Heart right ventricle (tissue), 16 donors: ENCODE measurements at places on chromosomes 12 and 14. TPM values are rescaled to one million over a fixed set of nuclear protein-coding genes. Genes with fewer than 3 reads are reported as not detected.

- H3K4me3 ChIP-seq, result no peak overlapping the region
- no peak for DNase-seq
- H3K4me1 ChIP-seq, result no peaks in the 10 kb centered on the region
- H3K27ac ChIP-seq, result no peak overlapping the region
These were observed 23.8 kb downstream of the CNTN1 start for GRCh38 chr12:40716037-40716436.

- no peak overlapping the region for H3K4me3 ChIP-seq
- H3K27ac ChIP-seq, result no peak overlapping the region
- no peaks in the 10 kb centered on the region for H3K27me3 ChIP-seq
- H3K4me1 ChIP-seq, result peaks cover 13% of the 10 kb centered on the region
These were observed 77.7 kb upstream of the TRAF3 start for GRCh38 chr14:102699416-102700110.

GRCh38 chr12:22458298-22458937, 85.9 kb downstream of the C2CD5 start:
- no peak for DNase-seq
- H3K36me3 ChIP-seq, result peaks cover 62% of the 10 kb centered on the region
- H3K27me3 ChIP-seq, result no peaks in the 10 kb centered on the region

DNA sequence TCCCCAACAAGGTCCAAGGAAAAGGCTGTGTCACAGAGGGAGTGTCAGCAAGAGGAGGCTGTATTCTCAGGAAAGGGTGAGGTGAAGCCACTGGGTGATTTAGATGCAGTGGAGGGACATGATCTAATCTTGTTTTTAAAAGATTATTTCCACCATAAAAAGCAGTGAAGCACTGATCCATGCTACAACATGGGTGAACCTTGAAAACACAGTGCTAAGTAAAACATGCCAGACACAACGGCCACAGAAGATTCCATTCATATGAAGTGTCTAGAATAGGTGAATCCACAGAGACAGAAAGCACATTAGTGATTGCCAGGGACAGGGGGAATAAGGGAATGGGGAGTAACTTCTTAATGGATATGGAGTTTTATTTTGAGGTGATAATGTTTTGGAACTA, 12.8 kb downstream of the RITA1 start:
- peaks cover 29% of the 10 kb centered on the region for H3K4me1 ChIP-seq
- DNase-seq, result no peak
- no peak overlapping the region for H3K4me3 ChIP-seq
- H3K27me3 ChIP-seq, result no peaks in the 10 kb centered on the region
- no peaks in the 10 kb centered on the region for H3K36me3 ChIP-seq

DNA sequence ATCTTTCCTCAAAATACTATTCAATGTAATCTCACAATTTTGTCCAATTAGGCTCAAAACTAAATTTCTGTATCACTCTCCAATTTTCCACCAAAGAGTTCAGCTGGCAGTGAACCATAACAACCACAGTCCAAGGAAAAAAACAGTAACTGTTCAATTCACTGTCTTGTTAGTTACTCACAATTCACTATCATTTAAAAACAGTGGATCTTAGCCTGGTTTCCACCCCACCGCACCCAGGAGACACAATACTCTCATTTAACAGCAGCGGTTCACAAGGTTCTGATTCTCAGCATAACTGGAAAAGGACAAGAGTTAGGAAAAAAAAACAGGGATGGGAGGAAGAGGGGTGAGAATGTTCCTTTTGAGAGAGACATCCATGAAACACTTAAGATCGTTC, 40.5 kb downstream of the MED13L start:
- no peak for DNase-seq
- H3K27me3 ChIP-seq, result no peaks in the 10 kb centered on the region
- H3K4me3 ChIP-seq, result no peak overlapping the region

DNA sequence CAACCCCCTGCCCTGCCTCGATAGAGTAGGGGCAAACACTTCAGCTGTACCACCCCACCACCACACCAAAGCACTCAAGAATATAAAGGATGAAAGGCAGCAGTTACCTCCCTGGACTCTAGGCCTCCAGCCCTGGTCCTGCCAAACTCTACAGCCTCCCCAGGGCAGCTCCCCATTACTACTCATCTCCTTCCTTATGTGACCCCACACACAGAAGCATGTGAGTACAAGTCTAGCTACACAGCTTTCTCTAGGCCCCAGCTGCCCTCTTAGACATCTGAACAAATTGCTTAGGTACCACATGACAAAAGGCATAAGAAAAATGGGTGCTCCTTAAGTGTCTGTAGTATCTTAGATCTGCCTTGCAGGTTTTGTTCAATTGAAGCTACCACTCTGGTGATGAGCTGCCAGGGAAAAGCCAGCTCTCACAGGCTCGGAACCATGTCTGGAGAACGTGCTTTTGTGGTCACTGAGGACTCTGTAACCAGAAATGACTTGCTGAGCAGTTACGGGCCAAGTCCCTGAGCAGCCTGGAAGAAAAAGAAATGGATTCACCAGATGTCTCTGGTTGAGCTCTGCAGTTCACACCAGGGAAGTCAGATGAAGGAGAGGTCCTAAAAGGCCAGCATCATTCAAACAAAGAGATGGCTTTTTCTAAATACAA, 32.8 kb downstream of the FMNL3 start:
- no peaks in the 10 kb centered on the region for H3K36me3 ChIP-seq
- DNase-seq, result no peak
- no peak overlapping the region for H3K4me3 ChIP-seq
- H3K4me1 ChIP-seq, result peaks cover 40% of the 10 kb centered on the region

- DNase-seq, result no peak
- no peaks in the 10 kb centered on the region for H3K27me3 ChIP-seq
- H3K4me1 ChIP-seq, result no peaks in the 10 kb centered on the region
- no peak overlapping the region for H3K27ac ChIP-seq
These were observed 297.4 kb upstream of the RTL1 start for GRCh38 chr14:101200650-101201516.

DNA sequence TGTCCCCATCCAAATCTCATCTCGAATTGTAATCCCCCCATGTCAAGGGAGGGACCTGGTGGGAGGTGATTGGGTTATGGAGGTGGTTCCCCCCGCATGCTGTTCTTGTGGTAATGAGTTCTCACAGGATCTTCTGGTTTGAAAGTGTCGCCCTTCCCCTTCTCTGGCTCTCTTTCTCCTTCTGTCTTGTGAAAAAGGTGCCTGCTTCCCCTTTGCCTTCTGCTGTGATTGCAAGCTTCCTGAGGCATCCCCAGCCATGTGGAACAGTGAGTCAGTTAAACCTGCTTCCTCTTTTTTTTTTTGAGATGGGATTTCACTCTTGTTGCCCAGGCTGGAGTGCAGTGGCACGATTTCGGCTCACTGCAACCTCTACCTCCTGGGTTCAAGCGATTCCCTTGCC, 104.0 kb downstream of the CCDC91 start:
- no peaks in the 10 kb centered on the region for H3K4me1 ChIP-seq
- H3K36me3 ChIP-seq, result no peaks in the 10 kb centered on the region
- no peak for DNase-seq
- H3K27me3 ChIP-seq, result no peaks in the 10 kb centered on the region
- no peak overlapping the region for H3K4me3 ChIP-seq

DNA sequence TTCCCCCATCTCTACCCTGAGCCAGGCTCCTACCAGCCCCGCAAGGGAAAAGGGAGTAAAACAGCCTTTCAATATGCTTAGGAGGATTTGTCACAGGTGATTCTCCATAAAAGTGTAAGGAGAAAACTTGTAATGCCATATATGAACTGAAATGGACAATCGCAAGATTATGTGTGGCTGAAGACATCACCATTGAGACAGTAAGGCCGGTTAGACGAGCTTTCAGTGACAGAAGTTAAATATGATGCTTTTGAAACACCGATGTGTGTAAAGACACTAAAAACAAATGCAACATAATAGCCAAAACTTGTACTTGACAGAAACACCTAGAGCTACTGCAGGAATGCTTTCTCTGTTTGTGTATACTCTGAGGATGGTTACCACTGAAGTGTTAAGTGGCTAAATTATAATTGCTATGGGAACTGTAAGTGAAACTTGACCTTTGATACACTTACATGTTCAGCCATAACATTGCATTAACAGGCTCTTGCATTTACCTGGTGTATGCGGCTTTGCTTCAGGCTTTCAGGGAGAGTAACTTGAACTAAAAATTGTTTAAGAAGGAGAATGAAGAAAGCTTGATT, 42.3 kb downstream of the FAR2 start:
- DNase-seq, result no peak
- no peaks in the 10 kb centered on the region for H3K4me1 ChIP-seq
- H3K36me3 ChIP-seq, result no peaks in the 10 kb centered on the region

- H3K4me1 ChIP-seq, result peaks cover 10% of the 10 kb centered on the region
- H3K4me3 ChIP-seq, result no peak overlapping the region
- no peaks in the 10 kb centered on the region for H3K27me3 ChIP-seq
- H3K36me3 ChIP-seq, result no peaks in the 10 kb centered on the region
- no peak for DNase-seq
These were observed 171.8 kb downstream of the TMTC2 start for GRCh38 chr12:82858534-82858917.

- no peaks in the 10 kb centered on the region for H3K4me1 ChIP-seq
- no peak overlapping the region for H3K27ac ChIP-seq
- no peak overlapping the region for H3K4me3 ChIP-seq
- H3K27me3 ChIP-seq, result no peaks in the 10 kb centered on the region
- no peak for DNase-seq
- H3K36me3 ChIP-seq, result no peaks in the 10 kb centered on the region
These were observed 553.7 kb upstream of the MDGA2 start for GRCh38 chr14:48229091-48229490.

- H3K4me1 ChIP-seq, result no peaks in the 10 kb centered on the region
- H3K36me3 ChIP-seq, result no peaks in the 10 kb centered on the region
- no peak overlapping the region for H3K27ac ChIP-seq
- no peak overlapping the region for H3K4me3 ChIP-seq
- DNase-seq, result no peak
These were observed 87.4 kb upstream of the PKP2 start for GRCh38 chr12:32983968-32984367.

- H3K4me1 ChIP-seq, result peaks cover 49% of the 10 kb centered on the region
- no peaks in the 10 kb centered on the region for H3K27me3 ChIP-seq
These were observed 320.0 kb downstream of the RAD51B start for GRCh38 chr14:68139431-68140075.

GRCh38 chr14:31561155-31561846, at the start of gene NUBPL:
Gene NUBPL, plus strand, starts transcription at chr14:31561404. Its CDS starts 36 bp downstream, at chr14:31561440.
- no peaks in the 10 kb centered on the region for H3K36me3 ChIP-seq
- peaks cover 7% of the 10 kb centered on the region for H3K4me1 ChIP-seq
- DNase-seq, result peak; percentile 97
- H3K4me3 ChIP-seq, result peak within 1 kb of the TSS; percentile 77

- H3K4me3 ChIP-seq, result no peak overlapping the region
- no peaks in the 10 kb centered on the region for H3K27me3 ChIP-seq
- no peaks in the 10 kb centered on the region for H3K36me3 ChIP-seq
- no peak for DNase-seq
- H3K27ac ChIP-seq, result no peak overlapping the region
- H3K4me1 ChIP-seq, result peaks cover 10% of the 10 kb centered on the region
These were observed 6.2 kb upstream of the SLC7A7 start for GRCh38 chr14:22821193-22822015.

- no peaks in the 10 kb centered on the region for H3K27me3 ChIP-seq
- no peaks in the 10 kb centered on the region for H3K4me1 ChIP-seq
- no peak overlapping the region for H3K4me3 ChIP-seq
- no peak for DNase-seq
- no peak overlapping the region for H3K27ac ChIP-seq
- no peaks in the 10 kb centered on the region for H3K36me3 ChIP-seq
These were observed 79.1 kb upstream of the HECTD1 start for GRCh38 chr14:31286456-31287293.

- peaks cover 13% of the 10 kb centered on the region for H3K27me3 ChIP-seq
- H3K4me1 ChIP-seq, result peaks cover 14% of the 10 kb centered on the region
- H3K36me3 ChIP-seq, result no peaks in the 10 kb centered on the region
- no peak for DNase-seq
- peak overlapping the region; percentile 66 for H3K4me3 ChIP-seq
- H3K27ac ChIP-seq, result peak overlapping the region; percentile 42
These were observed 20.9 kb upstream of the GNS start for GRCh38 chr12:64780132-64780530.

- H3K27me3 ChIP-seq, result no peaks in the 10 kb centered on the region
- H3K4me1 ChIP-seq, result no peaks in the 10 kb centered on the region
- no peak for DNase-seq
- H3K4me3 ChIP-seq, result no peak overlapping the region
- H3K36me3 ChIP-seq, result no peaks in the 10 kb centered on the region
These were observed 924.4 kb upstream of the LRFN5 start for GRCh38 chr14:40682131-40682913.

DNA sequence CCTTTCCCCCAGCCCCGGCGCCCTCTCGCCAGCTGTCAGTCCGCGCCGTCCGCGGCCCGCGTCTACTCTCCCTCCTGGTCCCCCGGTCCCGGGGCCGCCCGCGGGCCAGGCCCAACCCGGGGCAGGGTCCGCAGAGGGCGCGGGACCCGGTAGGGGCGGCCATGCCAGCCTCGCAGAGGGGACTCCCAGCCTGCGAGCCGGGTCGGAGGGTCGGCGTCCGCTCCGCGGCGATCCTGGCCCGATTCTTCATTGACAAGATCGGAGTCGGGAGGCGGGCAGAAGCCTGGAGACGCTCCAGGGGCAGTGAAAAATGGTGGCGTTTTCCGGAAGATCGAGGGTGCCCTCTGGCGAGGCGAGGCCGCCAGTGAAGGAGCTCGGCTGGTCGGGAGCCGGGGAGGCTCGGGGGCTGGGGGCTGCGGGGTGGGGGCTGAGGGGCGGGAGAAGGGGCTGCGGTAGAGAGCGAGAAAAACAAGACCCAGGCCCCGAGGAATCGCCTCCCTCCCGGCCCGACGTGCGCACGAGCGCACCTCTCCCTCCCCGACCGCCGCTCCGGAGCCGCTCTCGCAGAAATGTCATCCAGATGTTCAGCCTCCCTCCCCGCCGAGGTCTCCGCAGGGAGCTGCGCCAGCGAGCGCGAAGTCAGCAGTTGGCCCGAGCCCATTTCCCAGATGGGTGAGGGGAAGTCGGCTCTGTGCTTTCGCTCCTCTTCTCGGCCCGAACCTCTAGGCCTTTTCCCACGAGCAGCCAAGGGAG, 647 bp upstream of the TGFB3 start:
- peak overlapping the region; percentile 70 for H3K4me3 ChIP-seq
- no peaks in the 10 kb centered on the region for H3K27me3 ChIP-seq
- H3K4me1 ChIP-seq, result peaks cover 42% of the 10 kb centered on the region
- peak; percentile 87 for DNase-seq
- H3K27ac ChIP-seq, result peak overlapping the region; percentile 93

GRCh38 chr12:90683871-90684270, 271.1 kb downstream of the CCER1 start:
- H3K4me1 ChIP-seq, result no peaks in the 10 kb centered on the region
- no peak overlapping the region for H3K27ac ChIP-seq
- H3K4me3 ChIP-seq, result no peak overlapping the region
- H3K36me3 ChIP-seq, result no peaks in the 10 kb centered on the region
- no peaks in the 10 kb centered on the region for H3K27me3 ChIP-seq

The TSPAN19 gene
- total RNA-seq, result 0.82 TPM

The LALBA gene
- total RNA-seq, result not detected

The C12orf60 gene
- 1.2 TPM for total RNA-seq

The ENDOU gene
- 0.56 TPM for total RNA-seq

The TMEM119 gene
- 1.8 TPM for total RNA-seq

The PIWIL1 gene
- not detected for total RNA-seq
